ENCODE measurements at places on chromosomes 11 and 22.
A peak's percentile ranks its signal among the peaks of the same experiment; 100 is the strongest.

DNA sequence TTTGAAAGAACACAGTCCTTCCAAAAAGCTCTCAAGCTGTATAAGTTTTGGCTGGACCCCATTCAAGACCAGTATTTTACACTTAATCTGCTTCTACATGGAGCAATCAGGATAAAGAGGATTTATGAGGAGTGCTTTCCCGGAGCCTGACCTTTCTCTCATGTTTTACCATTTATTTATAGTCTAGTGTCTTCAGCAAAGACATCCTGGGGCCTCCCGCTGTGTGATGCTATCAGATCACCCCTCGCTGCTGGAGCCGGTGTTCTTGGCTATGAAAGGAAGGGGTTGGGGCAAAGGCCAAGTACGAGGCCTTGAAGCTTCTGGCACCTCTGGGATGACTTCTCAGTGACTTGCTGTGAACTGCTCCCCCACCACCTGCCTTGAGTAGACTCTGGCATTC, 189.6 kb downstream of the ADAMTS15 start:
- no peak for DNase-seq

DNA sequence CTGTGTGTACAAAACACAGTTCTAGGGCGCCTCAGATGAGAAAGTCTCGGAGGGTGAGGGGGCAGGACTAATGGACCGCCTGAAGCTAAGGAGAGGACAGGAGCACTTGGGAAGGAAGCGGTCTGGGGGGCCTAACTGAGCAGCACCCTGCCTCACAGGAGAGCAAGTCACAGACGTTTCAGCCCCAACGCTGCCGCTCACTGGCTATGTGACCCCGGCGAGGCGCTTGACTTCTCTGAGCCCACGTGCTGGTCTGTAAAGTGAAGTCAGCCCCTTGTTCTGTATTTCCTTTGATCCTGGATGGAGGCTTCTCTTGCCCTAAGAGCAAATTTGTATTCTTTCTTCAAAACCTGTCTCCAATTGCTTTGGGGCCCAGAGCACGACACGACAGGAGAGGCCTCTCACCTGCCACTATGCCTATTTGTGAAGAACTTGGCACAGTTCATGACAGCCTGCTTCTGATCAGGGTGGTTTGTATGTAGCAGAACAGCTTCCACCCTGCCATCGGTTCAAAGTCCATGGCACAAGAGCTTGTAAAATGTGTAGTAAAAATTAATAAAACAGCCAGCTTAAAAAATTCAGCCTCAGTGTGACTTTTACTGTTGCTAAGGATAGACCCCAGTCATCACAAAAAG, 59.1 kb downstream of the WNT11 start:
- DNase-seq, result no peak

- DNase-seq, result no peak
Measured at GRCh38 chr22:47310601-47311000, 548.2 kb downstream of the TBC1D22A start.

DNA sequence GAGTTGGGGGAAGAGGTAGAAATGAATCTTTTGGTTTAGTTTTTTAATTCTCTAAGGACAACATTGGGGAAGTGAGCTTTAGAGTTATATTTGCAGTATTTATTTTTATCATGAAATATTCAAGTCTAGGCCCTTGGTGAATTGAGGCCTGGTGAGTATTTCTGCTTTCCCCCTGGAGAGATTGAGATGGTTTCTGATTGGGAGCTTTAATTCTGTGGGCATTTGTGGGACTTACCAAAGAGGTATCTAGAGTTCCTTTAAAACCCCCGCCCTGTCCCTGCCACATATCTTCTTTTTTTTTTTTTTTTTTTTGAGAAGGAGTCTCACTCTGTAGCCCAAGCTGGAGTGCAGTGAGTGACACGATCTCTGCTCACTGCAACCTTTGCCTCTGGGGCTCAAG, 9.6 kb downstream of the ACO2 start:
- DNase-seq, result no peak

DNA sequence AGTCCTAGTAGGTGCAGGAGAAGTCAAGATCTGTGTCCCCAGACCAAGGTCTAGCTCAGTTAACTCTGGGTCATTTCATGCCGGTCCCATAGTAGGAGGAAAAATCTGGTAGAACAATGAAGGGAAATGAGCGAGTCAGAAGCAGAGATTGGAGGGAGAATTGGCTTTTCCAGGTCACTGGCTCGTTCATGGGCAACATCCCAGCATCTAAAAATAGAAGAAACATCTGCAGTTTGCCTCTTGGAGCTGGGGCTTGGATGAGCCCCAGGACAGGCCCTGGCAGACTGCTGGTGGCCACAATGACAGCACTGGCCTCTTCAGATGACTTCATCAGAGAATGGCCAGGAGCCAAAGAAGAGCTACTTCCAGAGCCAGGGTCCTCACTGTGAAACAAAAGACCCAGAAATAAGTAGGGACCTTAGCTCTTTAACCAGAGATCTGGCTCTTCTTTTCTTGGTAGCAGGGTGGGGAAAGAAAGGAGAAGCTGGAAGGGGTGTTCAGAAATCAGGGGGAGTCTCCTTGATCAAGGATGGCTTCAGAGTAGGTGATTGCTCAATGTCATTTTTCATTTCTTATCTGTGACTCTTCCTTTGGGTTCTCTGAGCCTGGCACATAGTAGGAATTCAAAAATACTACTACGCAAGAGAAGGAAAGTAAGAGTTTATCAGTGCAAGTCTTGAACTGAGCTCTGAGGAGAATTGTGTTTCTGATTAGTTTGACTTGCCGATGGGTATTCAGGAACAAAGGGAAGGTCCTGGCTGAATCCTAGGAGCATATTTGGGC, 102.6 kb downstream of the TMPRSS5 start:
- no peak for DNase-seq

GRCh38 chr22:28208036-28208435, 289.0 kb upstream of the PITPNB start:
- no peak for DNase-seq

DNA sequence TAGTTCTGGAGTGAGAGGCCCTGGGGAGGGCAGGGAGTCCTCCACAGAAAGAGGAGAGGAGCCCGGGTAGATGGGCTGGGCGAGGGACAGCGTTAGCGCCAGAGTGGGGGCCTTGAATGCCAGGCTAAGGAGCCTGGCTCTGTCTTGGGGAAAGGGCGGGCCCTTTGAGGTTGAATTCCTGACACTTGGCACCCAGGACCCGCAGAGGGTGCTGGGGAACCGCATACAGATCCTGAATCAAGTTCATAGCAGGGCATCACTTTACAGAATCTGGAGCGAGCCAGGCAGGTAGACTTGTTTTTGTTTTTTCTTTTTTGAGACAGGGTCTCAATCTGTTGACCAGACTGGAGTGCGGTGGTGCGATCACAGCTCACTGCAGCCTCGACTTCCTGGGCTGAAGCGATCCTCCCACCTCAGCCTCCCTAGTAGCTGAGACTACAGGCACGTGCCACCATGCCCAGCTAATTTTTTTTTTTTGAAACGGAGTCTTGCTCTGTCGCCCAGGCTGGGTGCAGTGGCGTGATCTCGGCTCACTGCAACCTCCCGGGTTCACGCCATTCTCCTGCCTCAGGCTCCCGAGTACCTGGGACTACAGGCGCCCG, 6.1 kb downstream of the CARNS1 start:
- no peak for DNase-seq

- no peak for DNase-seq
Measured at GRCh38 chr22:31055117-31055634, 25.9 kb upstream of the SMTN start.

DNA sequence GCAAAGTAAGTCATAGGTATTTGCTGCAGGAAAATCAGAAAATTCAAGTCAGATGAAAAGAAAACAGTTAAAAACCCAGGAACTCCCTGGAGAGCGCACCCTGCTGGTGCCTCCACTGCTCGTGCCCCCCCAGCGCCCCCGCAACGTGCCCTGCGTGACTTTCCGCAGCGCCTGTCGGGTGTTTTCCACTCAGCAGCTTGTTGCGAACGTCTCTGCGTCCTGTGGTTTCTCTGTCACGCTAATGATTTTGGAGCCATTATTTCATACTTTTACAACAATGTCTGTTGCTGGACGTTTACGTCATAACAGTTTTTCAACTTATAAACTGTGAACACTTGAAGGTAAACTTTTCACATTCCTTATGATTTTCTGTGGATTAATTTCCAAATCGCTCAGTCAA, 5.0 kb downstream of the CRELD2 start:
- DNase-seq, result no peak

DNA sequence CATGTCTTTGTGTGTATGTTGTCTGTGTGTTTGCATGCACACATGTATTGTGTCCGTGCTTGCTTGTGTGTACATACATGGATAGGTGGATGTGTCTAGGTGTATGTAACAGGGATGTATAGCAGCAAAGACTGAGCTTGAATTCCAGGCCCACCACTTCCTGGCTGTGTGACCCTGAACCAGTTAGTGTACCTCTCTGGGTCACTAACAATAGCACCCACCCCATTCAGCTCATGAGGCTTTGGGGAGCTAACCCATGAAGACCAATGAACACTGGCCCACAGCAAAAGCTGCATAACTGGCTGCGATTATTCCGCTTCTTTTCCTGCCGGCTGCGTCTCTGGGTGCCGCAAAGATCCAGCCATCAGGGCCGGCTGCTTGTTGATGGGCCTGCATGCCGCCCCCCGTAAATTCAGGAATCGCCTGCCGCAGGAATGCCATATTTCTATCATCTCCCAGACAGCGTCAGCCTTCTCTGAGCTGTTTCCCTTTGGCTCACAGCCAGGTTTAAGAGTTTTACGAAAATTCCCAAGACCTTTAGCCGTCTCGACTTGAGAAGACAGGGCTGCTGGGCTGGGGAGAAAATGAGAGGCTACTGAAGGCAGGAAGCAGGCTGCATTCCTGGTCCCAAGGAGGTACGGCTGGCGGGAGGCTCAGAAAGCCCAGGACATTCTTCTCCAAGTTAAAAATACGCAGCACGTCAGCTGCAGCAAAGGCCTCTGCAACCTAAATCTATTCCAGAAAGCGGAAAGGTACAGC, 224.6 kb downstream of the MN1 start:
- DNase-seq, result no peak

DNA sequence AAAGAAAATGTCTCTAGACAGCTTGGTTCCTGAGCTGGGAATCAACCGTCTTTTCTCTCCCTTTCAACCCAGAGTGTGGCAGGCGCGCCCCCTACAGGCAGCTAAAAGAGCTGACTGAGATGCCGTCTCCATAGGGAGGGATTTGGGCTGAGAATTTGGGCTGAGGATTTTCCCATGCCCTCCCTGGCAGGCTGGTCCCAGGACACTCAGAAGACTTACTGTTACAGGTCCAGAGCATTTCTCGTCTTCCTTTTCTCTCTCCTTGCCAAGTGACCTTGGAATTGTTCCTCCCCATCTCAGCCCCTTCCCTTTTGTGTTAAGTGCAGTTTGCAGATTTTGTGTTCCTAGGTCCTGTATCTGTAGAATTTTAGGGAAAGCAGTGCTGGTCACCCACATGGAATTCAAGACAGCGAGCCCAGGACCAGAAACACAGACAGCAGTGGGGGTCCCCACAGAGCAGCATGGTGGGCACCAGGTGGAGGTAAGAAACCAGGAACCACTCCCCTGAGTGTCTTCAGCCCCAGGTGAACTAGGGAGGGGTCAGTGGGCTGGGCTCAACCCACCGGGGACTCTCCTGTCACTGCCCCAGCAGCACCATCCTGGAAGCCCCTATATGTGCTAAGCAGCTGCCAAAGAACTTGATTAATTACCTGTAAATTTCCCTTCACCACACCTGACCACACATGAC, 9.9 kb upstream of the IGLL5 start:
- peak; percentile 54 for DNase-seq

DNA sequence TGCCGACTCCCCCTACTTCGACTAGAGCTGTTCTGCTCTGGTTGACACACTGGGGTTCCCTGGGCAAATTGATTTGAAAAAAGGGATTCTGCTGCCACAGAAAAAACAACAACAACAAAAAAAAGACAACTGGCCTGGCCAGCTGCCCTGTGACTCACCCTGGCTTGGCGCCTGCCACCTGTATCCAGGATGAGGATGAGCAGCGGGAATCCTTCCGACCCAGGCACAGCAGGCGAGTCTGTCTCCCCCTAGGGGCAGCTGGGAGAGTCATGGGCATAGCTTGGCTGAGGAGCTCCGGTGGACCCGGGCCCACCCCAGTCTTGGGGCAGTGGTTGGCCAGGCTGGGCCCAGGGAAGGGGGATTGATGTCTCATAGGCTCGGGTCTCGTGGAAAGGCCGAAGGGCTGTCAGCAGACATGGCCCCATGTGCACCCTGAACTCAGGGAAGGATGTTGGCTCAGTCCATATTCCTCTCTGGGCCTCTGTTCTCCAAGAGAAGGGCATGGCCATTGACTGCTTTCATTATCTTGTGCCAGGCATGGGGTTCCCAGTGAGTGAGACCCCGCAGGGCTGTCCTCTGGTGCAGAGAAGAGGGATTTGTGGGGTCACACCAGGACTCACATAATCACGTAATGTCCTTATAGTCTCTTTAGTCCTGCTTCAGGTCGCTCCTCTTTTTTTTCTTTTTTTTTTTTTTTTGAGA, 10.4 kb upstream of the SUN2 start:
- DNase-seq, result peak; percentile 19

GRCh38 chr11:121472312-121472711, 19.5 kb upstream of the SORL1-AS1 start:
- DNase-seq, result no peak

DNA sequence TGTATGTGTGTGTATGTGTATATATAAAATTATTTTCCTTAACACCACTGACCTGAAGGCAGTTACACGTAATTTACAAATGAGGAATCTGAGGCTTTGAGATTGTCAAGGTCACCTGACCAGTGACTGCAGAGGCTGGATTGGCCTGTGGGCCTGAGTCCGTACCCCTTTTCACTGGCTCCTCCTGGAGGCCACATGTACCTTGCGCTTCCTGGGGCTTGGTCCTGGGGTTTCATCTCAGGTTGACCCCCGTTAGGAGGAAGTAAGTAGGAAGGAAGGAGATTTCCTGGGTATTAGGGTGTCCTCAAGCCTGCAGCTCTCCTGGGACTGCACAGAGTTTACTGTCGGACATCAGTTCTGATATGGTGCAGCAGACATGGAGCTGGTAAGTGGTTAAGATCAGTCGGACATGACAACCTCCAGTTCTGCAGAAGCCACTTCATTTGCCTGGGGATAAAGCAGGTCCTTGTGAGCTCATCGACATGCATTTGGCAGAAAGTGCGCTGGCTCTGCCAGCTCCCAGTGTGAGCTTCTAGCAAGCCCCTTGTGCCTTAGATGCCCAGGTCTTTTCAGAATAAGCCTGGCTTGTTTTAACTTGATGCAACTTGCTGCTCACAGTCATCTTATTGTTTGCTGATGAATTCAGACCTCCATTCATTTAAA, 36.6 kb downstream of the ST3GAL4 start:
- DNase-seq, result no peak

Data from stimulated activated CD4-positive, alpha-beta T cell treated with anti-CD3 and anti-CD28 coated beads, Interleukin-15, amount 100 ng/mL, for 1 hour (primary cell).